ENCODE measurements at places on chromosomes 16 and 17.

GRCh38 chr17:3528880-3529511 lies 28.6 kb downstream of the TRPV3 start:
- DNase-seq, result no peak

DNA sequence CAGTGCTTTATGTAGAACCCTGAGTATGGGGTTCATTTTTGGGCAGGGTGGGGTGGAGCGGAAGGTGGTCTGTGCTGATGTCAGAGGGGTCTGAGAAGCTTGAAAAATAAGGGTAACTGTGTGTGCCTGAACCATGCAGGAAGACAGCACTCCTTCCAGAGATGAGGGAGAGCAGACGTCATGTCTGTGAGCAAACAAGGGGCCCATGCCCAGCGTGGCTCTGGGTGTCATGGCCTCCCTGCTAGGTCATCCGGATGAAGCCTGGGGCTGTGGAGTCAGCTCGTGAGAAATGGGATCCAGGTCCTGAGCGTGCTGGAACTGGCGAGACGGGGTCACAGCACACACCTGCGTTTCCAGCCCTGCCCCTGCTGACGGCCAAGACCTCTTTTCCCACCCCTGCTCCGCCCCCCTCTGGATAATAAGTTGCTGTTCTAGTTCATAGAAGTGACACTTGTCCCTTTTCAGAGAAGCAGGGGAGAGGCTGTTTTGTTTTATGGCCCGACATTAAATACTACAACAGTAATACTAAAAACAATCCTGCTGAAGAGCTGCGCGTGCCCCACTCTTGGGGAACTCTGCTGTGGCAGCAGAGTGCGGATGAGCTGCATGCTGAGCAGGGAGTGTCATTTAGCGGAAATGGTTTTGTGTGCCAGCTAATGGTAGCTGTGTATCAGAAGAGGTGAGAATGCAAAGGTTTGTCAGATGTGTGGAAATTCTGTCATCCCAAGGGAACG lies 92.6 kb downstream of the RPTOR start:
- peak; percentile 63 for DNase-seq

- DNase-seq, result no peak
Observed at GRCh38 chr17:4544951-4545216, 10.3 kb downstream of the MYBBP1A start.

DNA sequence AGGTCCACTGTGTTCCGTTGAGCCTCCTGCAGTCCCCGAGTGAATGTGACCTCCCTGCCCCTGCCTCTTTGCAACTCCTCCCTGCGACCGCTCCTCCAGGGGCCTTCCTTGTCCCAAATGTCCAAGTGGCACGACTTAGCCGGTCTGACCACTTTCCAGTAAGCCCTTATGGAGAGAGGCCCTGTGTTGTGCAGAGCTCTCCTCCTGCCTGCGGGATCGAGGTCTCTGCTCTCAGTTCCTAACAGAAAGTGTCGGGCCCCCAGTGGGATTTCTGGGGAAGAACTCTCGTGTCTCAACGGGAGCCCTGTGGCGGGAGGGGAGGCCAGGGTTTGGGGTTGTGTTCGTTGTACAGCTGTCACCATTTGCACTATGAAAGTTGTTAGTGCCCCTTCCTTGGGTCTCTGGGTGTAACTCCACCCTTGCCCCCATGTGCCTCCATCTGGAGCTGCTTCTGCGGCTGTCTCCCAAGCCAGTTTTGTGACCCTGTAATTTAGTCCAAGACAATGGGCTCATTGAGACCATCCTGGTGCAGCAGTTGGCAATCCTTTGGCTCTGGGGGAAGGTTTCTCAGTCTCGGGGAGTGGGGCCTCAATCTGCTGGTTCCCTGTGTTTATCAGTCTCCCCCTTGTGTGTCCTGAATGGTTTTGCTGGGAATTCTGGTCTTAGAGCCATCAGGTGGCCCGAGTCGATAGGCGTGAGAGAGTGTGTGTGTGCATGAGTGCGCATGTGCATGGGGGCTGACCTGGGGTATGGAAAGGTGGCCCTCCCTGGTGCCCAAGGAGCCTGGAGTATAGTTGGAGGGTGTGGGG lies 234.5 kb downstream of the SEC14L1 start:
- DNase-seq, result no peak

DNA sequence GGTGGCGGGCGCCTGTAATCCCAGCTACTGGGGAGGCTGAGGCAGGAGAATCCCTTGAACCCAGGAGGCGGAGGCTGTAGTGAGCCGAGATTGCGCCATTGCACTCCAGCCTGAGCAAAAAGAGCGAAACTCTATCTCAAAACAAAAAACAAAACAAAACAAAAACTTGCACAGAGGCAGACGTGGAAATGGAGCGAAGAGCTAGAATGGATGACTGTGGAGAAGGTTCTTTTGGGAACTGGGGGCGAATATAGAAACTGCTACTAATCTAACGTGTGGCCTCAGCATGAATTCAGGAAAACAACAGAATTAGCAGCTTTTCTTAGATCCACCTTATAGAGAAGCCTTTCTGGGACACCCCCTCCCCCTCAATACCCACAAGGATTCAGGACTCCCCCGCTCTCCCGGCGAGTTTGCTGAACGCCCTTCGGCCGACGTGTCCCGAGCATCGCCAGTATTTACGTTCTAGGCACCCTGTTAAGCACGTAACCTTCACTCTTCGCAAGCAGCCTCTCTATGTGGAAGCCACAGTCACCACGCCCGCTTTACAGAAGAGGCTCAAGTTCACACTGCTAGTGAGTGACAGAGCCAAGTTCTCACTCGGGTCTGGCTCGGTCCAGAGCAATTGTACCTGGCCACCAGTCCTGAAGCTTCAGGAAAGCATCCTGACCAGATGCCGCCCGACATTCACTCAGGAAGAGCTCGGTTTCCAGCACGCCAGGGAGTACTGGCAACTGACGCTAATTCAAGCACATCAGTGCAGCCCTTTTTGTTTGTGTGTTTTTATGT lies 13.3 kb upstream of the ABR start:
- no peak for DNase-seq

DNA sequence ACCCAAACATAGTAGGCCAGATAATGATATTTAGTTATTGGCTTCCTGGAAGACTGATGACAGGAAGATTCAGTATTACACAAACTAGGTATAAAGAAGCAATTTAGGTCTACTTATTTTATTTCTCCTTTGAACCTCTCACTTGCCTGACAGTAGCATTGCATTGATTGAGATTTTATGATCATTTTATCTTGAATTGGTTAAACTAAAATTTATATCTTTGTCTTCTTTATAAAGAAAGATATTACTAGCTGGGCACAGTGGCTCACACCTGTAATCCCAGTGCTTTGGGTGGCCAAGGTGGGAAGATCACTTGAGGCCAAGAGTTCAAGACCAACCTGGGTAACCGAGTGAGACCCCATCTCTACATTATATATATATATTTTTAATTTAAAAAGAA lies 14.4 kb downstream of the HLF start:
- no peak for DNase-seq

GRCh38 chr17:40980596-40980995 lies 3.5 kb downstream of the KRT40 start:
- no peak for DNase-seq

DNA sequence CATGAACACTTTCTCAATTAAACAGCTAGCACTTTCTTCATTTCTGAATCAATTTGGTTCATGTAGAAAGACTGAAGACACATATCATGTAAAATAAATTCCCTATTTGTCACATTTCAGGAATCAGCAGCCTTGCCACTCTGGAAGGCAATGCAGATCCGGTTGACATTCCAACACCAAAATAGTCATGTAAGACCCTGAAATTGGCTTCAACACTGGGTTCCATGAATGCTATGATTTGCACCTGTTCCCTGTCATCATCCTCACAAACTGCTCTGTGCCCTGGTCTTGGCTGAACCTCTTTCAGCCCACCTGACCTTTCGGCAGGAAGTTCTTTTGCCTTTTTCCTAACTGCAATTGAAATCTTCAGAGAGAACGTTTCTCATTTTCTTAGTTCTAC lies 156.9 kb downstream of the CDH8 start:
- no peak for DNase-seq

GRCh38 chr16:28981517-28981916 lies 3.3 kb upstream of the LAT start:
- no peak for DNase-seq

- DNase-seq, result no peak
Observed at GRCh38 chr16:8237452-8237851, 352.9 kb downstream of the TMEM114 start.

DNA sequence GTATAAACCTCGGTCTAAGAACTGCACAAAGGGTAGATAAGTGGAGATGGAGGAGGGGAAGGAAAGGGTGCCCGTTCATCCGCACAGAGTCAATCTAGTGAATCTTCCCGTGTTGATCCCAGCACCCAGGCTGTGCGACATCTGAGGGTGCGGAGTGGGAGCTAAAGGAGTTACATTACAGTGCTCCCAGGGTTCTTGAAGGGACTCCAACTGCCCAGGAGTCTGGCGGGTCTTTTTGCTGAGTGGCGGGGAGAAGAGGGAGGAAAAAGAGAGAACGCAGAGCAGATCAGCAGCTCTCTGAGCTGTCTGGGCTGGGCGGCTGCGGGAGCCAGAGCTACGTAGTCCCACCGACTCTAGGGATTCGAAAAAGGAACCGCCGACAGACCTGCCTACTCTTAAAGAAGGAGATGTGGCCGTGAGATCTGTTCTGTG lies 1.6 kb upstream of the CA10 start:
- no peak for DNase-seq

- no peak for DNase-seq
Observed at GRCh38 chr16:82848013-82848412, 221.2 kb downstream of the CDH13 start.

DNA sequence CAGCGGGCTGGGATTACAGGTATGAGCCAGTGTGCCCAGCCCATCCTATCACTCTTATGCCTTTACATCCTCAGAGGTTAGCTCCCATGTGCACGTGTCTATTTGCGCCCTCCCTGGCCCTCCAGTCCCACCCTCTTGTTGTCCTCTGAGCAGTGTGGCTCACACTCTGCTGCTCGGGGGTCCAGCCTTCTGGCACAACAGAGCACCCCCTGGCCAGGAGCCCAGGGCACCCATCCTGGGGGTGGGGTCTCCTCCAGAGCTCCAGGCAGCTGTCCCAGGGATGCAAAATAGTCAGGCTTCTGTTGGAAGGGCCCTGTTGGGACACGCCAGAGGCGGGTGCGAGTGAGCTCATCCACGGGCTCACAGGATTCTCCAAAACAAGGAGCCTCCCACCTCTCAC lies 11.7 kb upstream of the FAM83G start:
- no peak for DNase-seq

- no peak for DNase-seq
Observed at GRCh38 chr16:57283214-57283958, 1.1 kb downstream of the PLLP start.

DNA sequence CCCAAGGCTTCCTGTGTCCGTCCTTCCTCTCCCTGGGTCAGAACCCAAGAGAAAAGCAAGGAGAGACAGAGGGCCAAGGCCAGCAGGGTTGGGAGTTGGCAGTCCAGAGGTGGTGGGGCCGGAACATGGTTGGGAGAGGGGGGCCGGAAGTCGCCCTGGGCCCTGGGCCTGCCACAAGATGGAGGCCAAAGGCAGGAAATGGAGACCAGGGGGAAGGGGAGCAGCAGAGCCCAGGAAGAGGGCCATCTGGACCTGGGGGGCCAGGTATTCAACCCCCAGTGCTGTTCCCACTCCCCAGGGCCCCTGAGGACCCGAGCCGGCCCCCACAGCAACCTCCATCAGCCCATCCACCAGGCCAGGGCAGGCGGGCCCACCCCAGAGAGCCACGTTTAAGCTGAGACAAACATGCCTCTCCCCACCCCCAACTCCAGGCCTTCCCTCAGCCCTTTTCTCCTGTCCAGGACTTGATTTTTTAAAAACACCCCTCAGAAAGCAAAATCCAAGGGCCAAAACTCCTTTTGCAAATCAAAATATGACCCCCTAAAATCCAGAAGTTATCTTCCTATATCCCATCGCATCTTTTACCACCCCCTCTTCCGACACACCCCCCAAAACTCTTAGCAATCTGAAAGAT lies 4.4 kb upstream of the BCL6B start:
- DNase-seq, result no peak

DNA sequence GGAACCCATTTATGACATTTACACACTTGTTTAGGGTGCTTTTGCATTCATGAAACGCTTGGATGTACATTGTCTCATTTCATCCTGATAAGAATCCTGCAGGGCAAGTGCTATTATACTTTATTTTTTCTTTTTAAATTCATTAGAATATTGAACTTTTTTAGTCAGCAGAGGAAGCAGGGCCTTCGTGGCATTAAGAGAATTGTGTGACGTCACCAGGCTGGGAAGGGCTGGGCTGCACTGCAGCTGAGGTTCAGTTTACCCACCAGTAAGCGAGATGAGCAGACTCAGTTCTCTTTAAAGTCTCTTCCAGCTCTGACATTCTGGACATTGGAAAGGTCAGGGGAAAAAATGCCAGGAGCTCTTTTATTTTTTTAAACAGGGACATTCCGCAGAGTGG lies 159.0 kb downstream of the MRM1 start:
- DNase-seq, result no peak

- no peak for DNase-seq
Observed at GRCh38 chr16:51153577-51154031, 2.5 kb upstream of the SALL1 start.

- DNase-seq, result no peak
Observed at GRCh38 chr16:1042049-1042744, 30.4 kb upstream of the SSTR5 start.

All from DMS153 (cell line).